Activated CD8-positive, alpha-beta memory T cell treated with anti-CD3 and anti-CD28 coated beads for 1 hour (primary cell): ENCODE measurements at places on chromosomes 2 and 18.

- DNase-seq, result no peak
These were observed 60.5 kb upstream of the ST3GAL5 start for GRCh38 chr2:85949280-85949679.

GRCh38 chr2:207935121-207935990 is 90.0 kb downstream of the PLEKHM3 start:
- DNase-seq, result no peak

- DNase-seq, result no peak
These were observed 167.3 kb downstream of the SEPTIN10 start for GRCh38 chr2:109446278-109447131.

DNA sequence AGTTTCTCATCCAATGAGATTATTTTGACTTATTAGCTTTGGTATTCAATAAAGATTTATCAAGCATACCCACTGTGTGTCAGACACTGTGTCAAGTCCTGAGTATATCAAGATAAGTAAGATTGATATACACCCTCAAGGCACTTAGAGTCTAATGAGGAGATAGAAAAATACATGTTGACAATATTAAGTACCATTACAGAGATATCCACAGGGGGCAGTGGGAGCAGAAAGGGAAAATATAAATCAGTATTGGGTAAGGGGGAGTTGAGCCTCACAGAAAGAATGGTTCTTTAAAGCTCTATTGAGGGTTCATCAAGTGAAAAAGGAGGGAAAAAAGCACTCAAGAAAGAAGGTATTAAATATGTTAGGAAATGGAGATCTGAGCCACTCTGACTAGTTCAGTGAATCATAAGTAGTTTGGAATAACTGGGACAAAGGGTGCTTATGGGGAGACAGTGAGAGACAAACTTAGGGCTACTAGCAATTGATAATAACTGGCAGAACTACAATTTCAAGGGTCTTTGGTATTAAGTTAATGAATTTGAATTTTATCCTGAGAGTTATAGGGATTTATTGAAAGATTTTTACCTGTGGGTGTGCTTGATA is 45.5 kb upstream of the SLC8A1 start:
- DNase-seq, result no peak

- no peak for DNase-seq
These were observed 6.7 kb downstream of the IL1R1 start for GRCh38 chr2:102149243-102149642.
